Stimulated activated CD8-positive, alpha-beta memory T cell treated with anti-CD3 and anti-CD28 coated beads, Interleukin-4, amount 100 ng/mL, for 48 hours (primary cell): ENCODE measurements at places on chromosomes 5 and 9.

GRCh38 chr9:120377268-120378159 lies 202.5 kb downstream of the CDK5RAP2 start:
- DNase-seq = no peak

DNA sequence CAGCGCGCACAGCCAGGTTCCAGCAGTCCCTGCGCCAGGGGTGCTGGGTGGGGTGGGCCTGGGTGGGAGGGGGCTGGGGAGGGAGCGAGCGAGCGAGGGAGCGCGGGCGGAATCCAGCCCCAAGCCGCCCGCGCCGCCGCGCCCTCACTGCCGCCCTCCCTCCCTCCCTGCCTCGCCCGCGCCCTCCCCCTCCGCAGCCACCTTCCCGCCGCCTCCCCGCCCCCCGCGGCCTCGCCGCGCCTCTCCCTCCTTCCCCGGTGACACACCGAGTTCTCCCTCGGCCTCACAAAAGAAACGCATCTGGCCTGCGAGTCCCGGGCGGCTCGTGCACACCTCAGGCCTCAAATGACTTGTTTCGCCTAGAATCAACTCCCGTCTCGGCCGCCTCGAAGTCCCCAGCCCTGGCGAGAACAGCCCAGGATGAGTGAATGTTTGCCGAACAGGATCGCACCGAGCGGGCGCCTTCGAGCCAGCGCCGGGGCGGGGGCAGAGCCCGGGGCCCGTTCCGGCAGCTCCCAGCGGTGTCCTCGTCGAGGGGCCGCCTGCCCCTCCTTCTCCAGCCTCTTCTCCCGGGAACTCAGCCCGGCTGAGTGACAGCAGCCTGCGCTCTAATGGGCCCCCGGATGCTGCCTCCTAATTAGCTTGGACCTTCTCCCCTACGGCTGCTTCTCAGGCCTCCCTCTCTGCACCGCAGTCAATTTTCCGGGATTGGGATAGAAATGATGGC lies 371 bp upstream of the PITX1 start:
- DNase-seq = peak; percentile 57

DNA sequence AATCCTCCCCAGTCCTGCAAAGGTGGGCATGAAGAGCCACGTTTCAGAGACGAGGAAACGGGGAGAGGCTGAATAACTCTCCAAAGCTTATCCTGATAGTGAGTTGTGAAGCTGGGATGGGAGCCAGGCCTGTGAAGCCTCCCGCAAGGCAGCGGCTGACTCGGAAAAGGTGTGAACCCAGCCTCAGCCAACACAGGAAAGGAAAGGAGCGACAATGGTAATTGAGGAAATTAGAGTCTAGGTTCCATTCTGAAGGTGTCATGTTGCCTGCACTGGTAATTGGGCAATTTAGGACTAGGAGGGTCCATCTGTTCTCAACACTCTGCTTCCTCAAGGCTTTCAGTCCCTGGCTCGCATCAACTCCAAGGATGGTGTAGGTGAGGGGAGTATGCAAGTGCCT lies 83.4 kb downstream of the LIFR start:
- no peak for DNase-seq

- DNase-seq = no peak
Measured at GRCh38 chr5:122142480-122143164, 13.3 kb downstream of the ZNF474 start.

- no peak for DNase-seq
Measured at GRCh38 chr5:138282920-138283742, 8.7 kb upstream of the GFRA3 start.

DNA sequence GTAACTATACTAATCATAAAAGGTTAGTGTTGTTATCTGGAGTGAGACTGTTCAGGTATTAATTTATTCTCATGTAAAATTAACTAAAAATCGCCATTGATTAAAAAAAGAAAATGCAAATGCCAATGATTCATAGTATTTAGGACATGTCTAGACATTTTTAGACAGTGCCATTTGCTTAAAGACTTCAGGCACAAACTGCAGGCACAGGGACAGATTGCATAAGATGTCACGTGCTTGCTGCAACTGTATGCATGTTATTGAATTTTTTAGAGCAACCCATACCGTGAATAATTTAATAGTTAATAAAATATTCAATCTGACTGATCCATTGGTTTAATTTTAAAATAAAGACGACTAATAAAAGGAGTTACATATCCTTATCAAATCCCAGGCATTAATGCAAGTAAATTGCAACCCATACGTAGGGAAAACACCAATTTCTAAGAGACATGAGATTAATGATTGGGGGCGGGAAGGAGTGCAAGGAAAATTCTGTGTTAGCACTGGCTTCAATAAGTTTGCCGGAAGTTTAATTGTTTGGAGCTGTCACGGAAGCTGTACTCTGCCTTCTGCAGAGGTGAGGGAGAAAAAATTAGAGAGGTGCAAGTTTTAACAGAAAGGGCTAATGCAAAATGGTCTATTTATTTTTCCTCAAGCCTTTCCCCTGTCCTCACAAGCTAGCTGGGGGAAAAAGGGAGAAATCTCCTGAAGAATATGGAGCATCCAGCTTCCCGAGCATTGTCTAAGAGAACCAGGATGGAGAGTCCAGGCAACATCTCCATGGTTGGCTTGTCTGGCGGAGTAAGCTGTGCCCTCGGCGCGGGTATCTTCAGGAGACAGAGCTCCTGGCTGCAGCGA lies 2.9 kb downstream of the EDIL3 start:
- DNase-seq = no peak

- DNase-seq = no peak
Measured at GRCh38 chr5:144089401-144090021, 80.9 kb downstream of the YIPF5 start.

- DNase-seq = no peak
Measured at GRCh38 chr9:15867988-15868387, 315.1 kb downstream of the CCDC171 start.

DNA sequence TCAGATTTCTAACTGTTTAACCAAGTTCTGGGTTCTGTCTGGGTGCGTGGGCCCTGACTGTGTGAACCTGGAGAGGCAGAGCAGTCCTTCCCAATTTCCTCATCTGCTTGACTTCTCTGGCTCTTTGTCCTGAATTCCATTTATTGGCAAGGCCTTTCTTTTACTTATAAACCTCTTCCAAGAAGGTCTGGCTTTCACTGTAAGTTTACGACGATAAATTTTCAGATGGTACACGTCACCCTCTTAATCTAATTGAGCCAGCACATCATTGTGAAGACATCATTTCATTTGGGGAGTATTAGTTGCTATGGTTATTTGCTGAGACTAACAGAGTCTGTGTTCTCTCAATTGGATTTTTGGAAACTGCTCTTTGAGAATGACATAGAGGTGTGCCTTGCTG lies 92.4 kb downstream of the ARHGAP26 start:
- DNase-seq = no peak

DNA sequence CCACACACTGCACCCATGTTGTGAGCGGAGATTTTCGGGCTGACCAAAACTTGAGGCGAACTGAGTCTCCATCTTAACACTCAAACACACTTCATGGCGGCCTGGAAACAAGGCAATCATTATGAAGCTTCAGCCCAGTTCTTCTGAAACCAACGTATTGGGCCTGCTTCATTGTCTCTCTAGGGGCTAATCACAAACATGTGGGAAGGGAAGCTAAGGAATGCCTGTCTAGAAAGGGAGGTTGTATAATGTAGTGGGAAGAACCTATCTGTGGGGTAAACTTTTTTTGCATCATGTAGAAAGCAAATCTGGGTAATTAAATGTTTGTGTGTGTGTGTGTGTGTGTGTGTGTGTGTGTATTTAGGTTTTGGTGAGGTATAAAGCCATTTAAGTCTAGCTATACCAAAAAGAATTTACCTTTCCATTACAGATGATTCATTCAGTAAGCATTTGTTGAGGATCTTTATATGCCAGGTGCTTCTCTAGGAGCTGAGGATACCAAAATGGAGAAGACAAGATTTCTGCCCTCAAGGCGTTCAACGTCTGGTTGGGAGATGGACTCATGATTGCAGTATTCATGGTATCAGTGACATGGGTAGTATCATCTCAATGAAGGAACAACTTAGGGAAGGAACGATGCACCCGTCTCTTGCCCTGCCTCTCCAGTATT lies 29.4 kb downstream of the SLC1A3 start:
- DNase-seq = no peak

DNA sequence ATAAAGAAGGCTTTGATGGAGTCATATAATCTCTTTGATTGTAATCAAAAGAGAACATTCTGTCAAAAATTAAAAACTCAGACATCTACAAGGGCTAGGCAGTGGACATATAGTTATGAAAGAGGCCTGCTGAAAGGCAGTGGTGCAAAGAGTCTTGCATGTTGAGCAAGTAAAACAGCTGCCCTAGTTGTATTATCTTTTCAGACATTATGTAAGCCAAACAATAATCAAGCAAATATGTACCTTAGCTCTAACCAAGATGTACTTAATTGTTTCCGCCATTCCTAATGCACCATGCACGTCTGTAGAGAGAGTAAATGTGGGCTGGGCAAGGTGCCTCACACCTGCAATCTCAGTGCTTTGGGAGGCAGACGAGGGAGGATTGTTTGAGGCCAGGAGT lies 14.3 kb downstream of the GAPT start:
- DNase-seq = no peak

GRCh38 chr9:69425136-69425801 lies 100.3 kb downstream of the ENTREP1 start:
- no peak for DNase-seq

DNA sequence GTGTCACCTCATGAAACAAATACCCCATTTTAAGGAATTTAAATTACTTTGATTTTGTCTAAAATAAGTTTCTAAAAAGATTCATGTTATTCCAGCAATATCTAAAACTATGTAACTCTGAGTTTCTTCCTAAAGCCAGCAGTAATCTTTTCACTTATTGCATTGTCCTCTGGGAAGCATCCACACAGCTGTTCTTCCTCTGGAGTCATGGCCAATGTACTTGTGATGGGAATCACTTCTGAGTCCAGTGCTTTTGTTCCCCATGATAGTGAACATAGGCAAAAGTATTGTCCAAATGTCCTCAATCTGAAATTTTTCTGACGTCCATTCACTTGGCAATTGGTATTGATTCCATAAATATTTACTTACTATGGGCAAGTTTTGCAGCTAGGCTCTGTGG lies 125.0 kb downstream of the STARD4 start:
- DNase-seq = no peak

- DNase-seq = no peak
Measured at GRCh38 chr9:30925635-30926034, 1458.8 kb upstream of the ACO1 start.

GRCh38 chr9:89798547-89799120 lies 193.8 kb downstream of the GADD45G start:
- no peak for DNase-seq

- DNase-seq = no peak
Measured at GRCh38 chr9:124631326-124631725, 124.1 kb upstream of the NR5A1 start.

DNA sequence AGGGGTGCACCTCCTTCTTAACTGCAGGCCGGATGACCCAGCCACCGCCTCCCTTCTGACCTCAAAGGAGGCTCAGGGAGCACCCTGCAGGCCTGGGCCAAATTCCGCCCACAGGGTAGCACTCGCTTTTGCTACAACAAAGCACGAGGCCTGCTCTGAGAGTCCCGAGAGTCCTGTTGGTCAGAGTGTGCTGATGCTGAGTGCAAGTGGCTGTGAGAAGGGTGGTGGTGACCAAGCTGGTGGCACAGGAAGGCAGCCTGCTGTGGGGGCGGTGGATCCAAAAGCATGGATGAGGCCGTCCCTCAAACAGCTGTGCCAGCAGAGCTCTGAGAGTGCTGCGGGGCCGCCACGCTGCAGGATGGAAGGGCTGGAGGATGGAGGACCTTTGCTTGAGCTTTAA lies 101.8 kb downstream of the AK8 start:
- no peak for DNase-seq

- no peak for DNase-seq
Measured at GRCh38 chr9:134602547-134603362, 38.8 kb upstream of the COL5A1 start.

GRCh38 chr9:89655990-89656657 lies 51.3 kb downstream of the GADD45G start:
- no peak for DNase-seq

DNA sequence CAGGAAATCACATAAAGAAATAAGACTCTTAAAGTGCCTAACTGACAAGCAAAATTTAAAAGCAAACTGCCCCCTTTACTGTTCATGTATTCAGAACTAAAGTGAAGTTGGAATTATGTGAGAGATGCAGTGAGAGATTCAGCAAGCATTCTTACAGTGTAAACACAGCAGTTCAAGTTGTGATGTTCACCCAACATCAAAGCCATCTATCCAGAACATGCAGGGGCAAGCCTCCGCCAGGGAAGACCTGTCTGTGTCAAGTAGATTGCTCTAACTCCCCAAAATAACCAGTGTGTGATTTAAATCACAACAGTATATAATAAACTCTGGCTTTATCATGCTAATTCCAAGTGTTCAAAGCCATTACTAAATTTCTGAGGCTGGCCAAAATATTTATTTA lies 233.3 kb downstream of the BNC2 start:
- DNase-seq = no peak
